NCI-H146 (cell line): ENCODE measurements at places on chromosomes 11 and 22.

DNA sequence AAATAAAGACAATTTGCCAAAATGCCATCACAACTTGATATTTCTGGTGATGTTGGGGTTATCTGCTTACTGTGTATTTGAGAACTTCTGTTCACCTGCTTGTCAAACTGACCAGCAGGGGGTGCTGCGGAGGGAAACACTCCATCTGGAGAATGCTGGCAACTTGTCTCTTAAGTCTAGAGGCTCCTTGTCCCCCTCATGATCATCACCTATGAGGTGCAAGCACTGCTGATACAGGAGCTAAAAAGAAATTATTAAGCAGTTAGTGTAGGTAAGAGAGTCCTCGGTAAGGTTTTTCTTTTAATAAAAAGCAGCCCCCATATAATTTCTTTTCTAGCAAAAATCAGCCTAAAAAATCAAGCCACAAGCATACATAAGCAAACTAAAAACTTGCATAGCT lies 32.7 kb upstream of the GLYATL1B start:
- peak; percentile 32 for DNase-seq

DNA sequence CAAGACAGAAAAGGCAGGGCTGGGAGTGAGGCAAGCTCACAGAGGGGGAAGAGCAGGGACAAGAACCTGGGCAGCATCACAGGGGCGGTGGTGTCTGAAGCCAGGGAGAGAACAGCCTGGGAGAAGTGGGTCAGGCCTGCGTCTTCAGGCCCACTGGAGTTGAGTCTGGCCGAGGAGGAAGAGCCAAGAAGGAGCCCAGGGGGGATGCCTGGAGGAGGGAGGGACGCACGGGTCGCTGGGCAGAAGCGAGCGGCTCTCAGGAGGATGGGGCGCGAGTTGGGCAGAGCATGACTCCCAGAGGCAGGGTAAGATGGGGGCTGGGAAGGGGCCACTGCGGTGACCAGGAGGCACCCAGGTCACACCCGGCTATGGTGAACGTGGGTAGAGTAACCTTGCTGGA lies 18.5 kb downstream of the LRFN4 start:
- no peak for DNase-seq

- no peak for DNase-seq
Observed at GRCh38 chr22:19220867-19221266, 42.3 kb upstream of the SLC25A1 start.

- DNase-seq = no peak
Observed at GRCh38 chr11:34382532-34383276, 24.9 kb upstream of the ABTB2 start.

- DNase-seq = no peak
Observed at GRCh38 chr22:48706934-48707762, 1120.5 kb downstream of the BRD1 start.

GRCh38 chr11:44507896-44508445 lies 57.5 kb upstream of the CD82 start:
- no peak for DNase-seq
